ENCODE measurements at places on chromosomes 16 and 17. TPM values are rescaled to one million over a fixed set of nuclear protein-coding genes. Genes with fewer than 3 reads are reported as not detected.

Gene CTRB1
- not detected for total RNA-seq

Gene TBX4
- 0.19 TPM for total RNA-seq

Gene EXOC3L1
- 0.23 TPM for total RNA-seq

Gene USP10
- 77.1 TPM for total RNA-seq

Gene FSCN2
- 0.71 TPM for total RNA-seq

Gene CANT1
- total RNA-seq = 74.1 TPM

Gene DNAJC7
- total RNA-seq = 118 TPM

Gene HSD17B1
- 1.2 TPM for total RNA-seq

Gene ADAMTS18
- not detected for total RNA-seq

Gene ABCC6
- total RNA-seq = 1.1 TPM

Gene CD7
- not detected for total RNA-seq

Gene CCR7
- total RNA-seq = 0.94 TPM

Gene KRTAP4-3
- not detected for total RNA-seq

Gene XPO6
- total RNA-seq = 100 TPM

Gene KIF18B
- total RNA-seq = 35.4 TPM

Gene WNK4
- total RNA-seq = 1.1 TPM

Gene TMEM220
- total RNA-seq = 4.2 TPM
